ENCODE measurements at places on chromosomes 6 and 20.

DNA sequence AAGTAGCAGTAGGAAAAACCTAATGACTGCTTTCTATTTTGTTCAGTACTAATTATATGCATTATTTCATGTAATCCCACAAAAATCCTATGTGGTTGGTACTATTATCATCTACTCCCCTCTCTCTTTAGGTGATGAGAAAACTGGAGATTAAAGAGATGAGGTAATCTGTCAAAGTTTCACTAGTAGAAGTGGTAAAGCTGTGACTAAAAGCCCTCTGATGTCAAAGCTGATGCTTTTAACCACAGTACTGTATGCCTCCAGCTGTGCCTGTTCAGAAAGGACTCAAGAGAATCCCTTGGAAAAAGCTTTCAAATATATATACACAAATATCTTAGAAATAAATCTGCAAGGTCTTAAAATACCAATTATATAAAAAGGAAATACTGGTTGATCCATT is 38.0 kb downstream of the PHIP start:
- DNase-seq, result no peak

GRCh38 chr6:1611572-1612298 is 2.0 kb downstream of the FOXC1 start:
- no peak for DNase-seq

- no peak for DNase-seq
These were observed 30.5 kb downstream of the SPDEF start for GRCh38 chr6:34525431-34526175.

DNA sequence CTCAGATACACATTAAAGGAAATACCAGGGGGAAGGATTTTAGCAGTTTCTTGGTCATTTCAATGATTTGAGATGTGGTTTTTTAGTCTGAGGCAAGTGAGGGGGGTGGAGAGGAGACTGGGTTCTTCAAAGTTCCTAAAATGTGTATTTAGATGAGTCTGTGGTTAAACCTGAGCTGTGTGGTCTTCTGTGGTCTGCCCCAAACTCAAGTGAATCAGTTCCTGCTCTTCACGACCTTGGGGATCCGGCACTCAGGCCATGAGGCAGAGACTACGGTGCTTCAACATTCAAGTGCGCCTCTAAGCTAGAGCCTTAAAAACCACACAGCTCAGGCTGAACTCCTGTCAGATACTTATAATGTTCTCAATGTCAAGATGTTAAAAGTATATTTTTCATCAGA is 406.7 kb downstream of the LMBRD1 start:
- DNase-seq, result no peak

GRCh38 chr6:129980821-129981220 is 37.6 kb upstream of the L3MBTL3 start:
- no peak for DNase-seq

GRCh38 chr6:97060254-97060653 is 135.7 kb downstream of the KLHL32 start:
- DNase-seq, result no peak

DNA sequence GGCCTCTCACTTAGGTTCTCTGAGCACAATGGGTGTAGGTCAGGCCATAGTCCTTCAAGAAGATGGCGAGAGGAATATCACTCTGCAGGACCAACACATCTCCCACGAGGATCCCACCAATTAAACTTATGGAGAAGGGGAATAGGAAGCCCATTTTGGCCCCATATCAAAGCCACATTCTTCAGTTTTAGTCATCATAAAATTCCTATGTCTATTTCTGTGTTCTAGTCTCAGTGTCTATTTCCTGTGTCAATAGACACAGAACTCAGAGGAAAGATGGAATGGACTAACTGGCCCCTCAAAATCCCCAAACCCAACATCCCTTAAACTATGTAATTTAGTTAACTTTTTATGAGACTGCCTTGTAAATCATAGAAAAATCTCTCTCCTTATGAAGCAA is 216.8 kb downstream of the HACE1 start:
- DNase-seq, result no peak

- no peak for DNase-seq
These were observed 1.4 kb downstream of the WFDC2 start for GRCh38 chr20:45470937-45471336.

DNA sequence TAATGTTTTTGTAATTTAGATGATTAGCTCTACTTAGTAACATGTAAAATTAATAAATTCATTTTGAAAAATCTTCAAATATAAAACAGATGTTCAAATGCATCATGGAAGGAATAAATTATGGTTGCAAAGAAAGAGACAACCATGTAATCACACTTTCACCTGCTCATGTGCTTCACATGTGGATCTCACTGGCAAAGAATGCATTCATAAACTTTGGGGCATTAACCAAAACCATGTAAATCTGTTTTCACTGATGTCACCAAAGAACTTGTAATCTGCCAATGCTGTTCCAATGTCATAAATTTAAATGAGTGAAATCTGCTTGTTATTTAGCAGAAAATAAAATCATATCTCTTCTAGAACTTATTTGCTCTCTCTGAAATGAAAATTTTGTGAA is 142.7 kb downstream of the TENT5A start:
- DNase-seq, result no peak

- DNase-seq, result peak; percentile 22
These were observed 170.0 kb upstream of the AGPAT4 start for GRCh38 chr6:161443848-161444247.

- no peak for DNase-seq
These were observed 512.8 kb upstream of the JARID2 start for GRCh38 chr6:14732844-14733757.

GRCh38 chr6:33880766-33881165 is 77.0 kb upstream of the MLN start:
- no peak for DNase-seq
